ENCODE measurements at places on chromosomes 4 and X.

DNA sequence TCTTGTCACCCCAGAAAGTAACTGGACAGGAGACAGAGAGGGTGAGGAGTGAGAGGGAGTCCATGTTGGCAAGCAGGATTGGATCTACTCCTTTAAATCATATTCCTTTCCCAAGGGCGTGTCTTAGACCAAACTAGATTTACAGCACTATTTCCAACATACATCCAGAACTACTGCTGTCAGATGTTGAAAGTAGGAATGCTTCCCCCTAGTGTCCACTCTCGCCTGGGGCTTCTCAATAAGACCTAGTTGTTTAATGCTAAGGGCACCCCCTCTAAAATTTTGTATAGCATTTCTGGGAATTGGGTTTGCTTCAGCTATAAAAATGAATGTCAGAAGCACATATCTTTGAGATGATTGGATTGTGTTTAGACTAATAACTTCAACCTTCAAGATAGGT, 13.3 kb downstream of the OFD1 start:
- DNase-seq, result peak; percentile 8

DNA sequence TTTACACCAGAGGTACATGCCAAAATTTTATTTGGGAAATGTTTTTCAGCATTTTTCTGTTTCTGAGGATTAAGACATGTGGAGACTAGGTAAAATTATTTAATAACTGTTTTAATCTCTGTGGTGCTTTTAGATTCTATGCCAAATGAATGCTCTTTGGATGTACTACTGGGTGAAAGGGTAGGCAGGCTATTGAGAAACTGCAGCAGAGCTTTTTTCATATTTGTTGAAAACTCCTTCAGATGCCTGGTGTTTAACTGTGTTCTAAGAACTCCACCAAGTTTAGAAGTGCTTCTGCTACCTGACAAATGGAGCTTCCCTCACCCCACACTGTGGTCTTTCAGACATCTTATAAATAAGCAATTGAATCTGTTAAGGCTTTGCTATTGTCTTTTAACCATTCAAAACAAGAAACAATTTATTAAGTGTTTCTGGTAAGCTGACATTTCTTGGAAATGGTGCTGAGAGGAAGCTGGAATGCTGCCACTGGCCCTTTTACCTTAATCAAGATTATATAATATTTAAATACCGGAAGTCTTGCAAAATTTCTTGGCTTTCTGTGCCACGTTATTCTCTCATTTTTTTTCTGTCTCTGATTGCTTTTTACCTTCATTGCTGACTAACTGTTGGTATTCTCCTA, 51.2 kb upstream of the CYSLTR1 start:
- DNase-seq, result no peak

DNA sequence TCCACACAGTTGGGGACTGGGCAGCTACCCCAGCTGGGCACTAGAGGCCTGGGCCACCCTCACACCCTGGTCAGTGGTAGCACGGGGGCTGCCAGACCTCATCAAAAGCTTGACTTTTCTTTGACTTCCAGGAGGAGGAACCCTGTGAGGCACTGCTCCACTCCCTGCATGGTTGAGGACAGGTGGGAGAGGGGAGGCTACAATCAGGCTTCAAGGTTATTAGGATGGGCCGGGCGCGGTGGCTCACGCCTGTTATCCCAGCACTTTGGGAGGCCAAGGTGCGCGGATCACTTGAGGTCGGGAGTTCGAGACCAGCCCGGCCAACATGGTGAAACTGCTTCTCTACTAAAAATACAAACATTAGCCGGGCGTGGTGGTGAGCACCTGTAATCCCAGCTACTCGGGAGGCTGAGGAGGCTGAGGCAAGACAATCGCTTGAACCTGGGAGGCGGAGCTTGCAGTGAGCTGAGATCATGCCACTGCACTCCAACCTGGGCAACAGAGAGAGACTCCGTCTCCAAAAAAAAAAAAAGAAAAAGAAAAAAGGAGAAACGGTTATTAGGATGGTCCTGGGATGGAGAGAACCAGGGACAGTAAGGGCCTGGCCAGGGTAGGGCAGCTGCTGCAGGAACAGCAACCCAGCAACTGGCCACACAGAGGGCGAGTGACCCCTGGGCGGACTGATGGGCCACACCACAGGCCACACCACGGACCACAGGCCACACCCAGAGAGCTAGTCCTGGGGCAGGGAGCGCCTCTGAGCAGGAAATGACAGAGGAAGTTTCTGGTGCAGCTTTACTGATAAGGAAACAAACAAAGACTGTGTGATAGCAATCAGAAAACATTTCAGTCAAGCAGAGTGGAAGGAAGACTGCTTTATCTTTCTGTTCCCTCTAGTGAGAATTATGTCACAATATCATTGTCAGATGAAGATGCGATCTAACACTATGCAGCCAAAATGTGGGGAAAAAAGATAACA, 20.5 kb upstream of the OPN1LW start:
- no peak for DNase-seq

DNA sequence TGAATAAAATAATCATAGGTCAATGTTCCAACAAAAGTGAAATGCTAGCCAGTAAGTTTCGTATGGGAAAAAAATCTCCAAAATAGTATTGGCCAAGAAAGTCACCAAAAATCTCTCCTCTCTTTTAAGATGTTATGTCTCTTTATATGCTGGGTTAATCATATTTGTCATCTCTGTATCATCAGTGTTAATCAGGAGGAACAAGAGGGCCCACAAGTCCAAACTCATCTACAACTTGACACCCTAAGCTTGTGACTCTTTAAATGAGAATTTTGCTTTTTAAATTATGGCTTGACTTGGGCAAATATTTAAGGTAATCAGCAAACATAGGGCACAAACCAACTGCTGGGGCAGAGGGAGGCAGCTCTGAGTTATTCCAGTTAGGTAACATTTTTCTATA, 75.5 kb downstream of the AMMECR1 start:
- no peak for DNase-seq

DNA sequence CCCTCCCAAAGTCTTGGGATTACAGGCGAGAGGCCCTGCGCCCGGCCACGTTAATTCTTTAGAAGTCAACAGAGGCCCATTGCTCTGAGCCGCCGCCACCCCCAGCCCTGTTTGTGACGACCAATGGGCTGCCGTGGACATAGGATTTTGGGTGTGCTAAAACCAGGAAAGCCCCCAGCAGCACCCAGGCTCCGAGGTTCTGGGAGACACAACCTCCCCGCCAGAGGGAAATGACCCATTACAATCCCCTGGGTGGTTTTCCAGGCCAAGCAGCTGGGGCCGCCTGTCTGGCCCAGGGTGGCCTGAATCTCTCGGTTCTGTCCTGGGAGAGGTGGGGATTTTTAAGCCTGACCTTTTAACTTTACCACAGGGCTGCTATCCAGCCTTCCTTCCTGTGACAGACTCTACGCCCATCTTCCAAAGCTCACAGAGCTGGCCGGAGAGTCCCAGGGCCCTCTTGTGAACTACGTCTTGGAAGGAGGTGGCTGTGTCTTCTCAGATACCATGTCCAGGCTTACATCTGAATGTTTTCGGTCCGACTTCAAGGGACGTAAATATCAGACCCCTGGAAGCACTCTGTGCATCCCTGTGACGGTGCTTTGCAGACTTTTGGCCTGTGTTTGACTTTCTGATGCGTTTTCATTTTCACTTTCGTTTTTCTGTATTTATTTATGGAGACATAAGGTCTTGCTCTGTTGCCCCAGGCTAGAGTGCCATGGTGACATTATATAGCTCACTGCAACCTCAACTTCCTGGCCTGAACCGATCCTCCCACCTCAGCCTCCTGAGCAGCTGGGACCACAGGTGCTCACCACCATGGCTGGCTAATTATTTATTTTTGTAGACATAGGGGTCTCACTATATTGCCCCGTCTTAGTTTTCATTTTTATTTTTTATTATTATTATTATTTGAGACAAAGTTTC, 36.0 kb downstream of the P2RY8 start:
- DNase-seq, result no peak

DNA sequence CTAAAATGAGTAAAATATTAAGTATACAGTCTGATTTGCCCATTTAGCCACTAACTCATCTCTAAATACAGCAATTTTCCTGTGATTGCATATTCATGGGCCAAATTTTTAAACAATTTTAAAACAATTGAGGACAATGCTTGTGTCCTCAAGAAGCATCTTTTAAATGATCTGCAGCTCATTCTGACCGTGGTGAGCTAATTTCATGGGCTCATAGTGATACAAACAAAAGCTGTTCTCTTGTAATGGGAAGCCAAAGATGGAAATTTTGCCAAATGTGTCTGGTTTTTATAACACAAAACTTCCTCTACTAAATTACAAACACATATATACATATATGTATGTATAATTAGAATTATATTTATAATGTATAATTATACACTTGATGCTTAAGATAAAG, 39.7 kb downstream of the HMGB2 start:
- DNase-seq, result no peak

- DNase-seq, result no peak
Observed at GRCh38 chrX:14095702-14096101, 66.0 kb upstream of the GEMIN8 start.

GRCh38 chr4:72567821-72568675, 973 bp downstream of the ADAMTS3 start:
- DNase-seq, result no peak

DNA sequence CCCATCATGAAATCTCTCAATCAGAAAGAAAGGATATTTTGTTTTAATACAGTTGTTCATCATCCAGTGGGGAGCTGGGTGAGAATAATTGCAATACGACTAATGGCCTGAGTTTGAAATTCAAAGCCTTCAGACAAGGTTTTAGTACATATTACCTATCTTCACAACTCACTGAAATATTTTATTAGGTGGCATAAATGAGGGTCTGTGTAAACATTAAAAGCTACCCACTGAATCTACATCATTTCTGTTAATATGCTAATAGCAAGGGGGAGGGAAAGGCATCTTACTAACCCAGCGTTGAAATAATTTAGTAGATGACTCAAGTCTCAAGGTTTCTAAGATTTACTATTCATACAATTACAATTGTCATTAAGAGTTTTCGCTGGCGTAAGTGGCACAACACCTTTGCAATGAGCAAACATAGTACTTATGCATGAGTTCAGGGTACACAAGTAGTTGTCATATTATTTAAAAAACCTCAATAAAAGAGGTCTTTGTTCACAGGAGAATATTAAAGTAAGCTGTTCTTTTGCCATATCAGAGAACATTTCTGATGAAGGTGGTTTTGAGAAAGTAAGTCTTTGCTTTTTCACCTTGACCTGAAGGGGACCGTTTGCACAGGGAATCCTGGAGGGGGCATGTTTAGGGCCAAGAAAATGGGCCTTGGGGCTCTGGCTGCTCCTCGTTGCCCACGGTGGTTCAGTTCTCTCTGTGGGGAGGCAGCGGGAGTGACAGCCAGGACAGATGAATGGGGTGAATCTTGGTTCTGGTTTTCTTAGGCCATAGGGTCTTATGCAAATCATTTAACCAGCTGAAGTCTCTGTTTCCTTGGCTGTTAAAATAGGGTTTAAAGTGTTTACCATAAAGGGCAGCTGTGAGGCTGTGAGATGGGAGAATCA, 4.5 kb upstream of the RHOH start:
- no peak for DNase-seq

DNA sequence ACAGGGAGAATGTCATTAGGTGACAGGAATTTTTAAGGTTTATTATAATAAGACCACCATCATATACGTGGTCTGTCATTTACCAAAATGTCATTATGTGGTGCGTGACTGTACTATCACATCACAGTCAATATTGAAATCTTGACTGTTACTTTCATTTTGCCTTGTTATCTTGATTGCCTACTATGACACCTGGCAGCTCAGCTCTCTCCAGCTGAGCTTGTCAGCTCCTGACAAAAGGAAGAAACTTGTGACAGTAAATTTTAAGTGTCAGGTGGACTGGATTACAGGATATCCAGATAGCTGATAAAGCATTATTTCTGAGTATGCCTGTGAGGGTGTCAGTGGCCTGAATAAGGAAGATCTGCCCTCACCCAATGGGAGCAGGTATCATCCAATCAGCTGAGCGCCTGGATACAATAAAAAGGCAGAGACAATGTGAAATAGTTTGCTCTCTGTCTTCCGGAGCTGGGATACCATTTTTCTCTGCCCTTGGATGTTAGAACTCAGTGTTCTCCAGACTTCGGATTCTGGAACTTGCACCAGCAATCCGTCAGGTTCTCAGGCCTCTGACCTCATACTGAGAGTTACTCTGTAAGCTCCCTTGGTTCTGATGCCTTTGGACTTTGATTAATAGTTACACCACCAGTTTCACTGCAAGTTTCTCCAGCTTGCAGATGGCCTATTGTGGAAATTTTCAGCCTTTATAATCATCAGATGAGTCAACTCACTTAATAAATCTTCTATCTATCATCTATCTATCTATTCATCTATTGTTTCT, 1454.7 kb upstream of the IGFBP7 start:
- no peak for DNase-seq

DNA sequence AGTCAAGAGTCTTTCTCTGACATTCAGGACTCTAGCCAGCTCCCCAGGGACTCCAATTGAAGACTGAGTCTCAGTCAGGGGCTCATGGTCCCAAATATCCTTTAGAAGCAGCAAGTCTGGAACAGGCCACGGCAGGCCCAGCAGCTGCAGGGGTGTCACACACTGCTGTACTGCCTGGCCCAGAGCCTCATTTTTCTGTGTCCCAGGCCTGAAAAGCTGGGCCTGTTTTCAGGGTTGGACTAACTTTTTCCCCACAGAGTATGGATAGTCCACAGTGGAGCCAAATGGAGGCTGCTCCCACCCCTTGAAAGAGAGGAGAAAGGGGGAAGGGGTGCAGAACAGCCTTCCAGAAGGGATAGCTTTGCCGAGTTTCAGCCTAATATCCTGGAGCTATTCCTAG, 146.8 kb upstream of the NALF2 start:
- no peak for DNase-seq

- no peak for DNase-seq
Observed at GRCh38 chr4:105998171-105999063, 103.1 kb downstream of the NPNT start.

- peak; percentile 27 for DNase-seq
Observed at GRCh38 chr4:56976837-56977320, 527 bp downstream of the NOA1 start.

GRCh38 chr4:143353797-143354196, 17.1 kb downstream of the GAB1 start:
- DNase-seq, result no peak

GRCh38 chrX:43718956-43719355, 62.9 kb downstream of the MAOA start:
- DNase-seq, result no peak

DNA sequence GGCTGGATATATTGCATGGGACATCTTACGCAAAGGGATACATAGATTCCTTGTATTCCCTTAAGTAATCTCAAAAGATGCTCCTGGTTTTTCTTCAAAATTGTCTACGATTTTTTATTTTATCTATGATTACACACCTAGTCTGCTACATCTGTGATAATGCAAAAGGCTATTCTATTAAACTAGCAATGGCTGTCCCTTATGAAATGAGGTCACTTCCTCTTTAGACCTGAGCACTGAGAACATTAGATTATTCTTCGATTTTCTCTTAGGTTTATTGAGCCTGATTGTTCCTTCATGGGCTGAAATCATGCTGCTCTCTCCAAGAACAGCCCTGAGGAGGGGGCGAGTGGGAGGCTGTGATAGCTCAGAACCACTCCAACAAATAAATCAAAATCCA, 126.8 kb upstream of the ENPP6 start:
- DNase-seq, result no peak

DNA sequence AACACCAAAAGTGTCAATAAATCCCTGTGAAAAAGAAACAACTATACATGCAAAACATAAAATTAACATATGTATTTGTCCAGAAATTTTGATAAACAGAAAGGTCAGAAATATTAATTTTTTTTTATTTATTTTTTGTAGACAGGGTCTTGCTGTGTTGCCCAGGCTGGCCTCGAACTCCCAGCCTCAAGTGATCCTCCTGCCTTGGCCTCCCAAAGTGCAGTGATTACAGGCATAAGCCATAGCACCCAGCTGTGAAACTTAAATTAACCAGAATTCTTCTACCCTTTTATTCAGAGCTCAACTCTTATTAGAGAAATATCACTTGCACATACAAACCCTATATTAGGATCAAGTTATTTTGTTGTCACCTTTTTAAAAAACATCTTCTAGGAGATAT, 16.2 kb downstream of the ANAPC10 start:
- no peak for DNase-seq
